Ascending aorta (tissue), 2 donors: ENCODE measurements at places on chromosomes 2 and 18.

DNA sequence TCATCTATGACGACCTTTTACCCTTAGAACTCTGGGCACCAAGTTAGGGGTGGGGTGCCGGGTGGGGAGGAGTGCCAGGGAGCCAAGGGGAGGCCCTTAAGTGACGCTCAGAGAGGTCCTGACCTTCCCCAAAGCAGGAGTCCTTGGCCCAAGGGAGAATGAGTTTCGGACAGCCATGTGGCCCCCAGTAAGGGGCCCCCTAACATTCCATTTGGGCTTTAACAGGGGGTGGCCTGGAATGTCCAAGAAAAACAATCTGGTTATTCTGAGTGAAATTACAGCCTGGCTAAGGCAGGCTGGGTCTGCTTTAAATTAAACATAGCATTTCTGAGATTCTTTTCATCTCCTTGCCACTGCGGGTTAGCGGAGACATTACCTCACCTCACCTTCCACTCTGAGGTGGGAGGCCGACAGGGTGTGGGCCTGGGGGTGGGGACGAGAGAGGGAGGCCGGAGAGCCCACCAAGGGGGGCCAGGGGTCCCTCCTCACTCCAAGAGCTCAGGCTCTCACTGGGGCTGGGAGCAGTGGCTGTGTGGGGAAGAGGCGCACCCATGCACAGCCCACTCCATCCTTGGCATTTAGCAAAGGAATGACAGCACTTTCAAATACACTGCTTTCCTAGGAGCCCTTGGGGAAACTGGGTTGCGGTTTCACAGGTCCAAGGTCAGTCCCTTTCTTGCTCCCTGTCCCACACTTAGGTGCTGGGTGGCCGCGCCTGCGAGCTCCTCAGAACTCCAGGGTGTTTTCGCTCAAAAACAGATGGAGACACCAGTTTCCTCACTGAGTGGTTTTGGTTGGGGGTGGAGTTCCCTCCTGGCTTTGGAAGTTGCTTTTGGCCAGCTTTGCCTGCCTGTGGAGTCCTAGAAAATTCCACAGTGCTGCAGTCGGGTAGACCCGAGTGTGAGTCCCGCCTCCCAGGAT is 107.4 kb downstream of the POLR1A start:
- no peaks in the 10 kb centered on the region for H3K36me3 ChIP-seq
- DNase-seq = peak; percentile 87
- H3K27ac ChIP-seq = peak overlapping the region; percentile 92
- H3K4me1 ChIP-seq = peaks cover 39% of the 10 kb centered on the region
- no peaks in the 10 kb centered on the region for H3K27me3 ChIP-seq

DNA sequence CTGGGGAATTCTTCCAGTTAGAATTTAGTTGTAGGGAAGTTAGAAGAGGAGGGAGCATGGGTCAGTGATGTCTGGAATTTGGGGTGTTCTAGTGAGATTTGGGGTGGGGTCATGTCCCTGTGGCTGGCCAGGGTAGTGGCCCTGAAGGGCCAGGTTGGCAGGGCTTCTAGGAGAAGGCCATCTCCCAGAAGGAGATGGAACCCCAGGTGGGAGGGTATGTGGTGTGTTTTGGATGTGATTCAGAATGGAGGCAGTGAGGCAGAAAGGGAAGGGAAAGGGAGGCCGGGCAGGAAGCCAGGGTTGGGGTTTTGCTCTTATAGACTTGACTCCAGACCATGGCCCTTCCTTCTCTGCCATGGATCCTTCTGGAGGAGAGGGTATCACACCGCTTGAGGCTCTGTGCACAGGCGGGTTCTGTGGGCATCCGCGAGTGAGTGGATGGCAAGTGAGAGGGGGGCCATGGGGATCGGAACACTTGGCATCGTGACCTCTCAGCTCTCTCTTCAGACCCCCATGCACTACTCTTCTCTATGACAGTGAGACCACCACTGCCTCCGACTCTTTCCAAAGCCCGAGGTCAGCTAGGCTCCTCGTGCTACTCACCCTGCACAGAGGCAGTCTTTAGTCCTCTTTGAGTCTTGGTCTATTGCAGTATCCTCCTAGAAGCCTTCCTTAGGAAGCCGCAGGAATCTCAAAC is 7.3 kb downstream of the GREB1 start:
- H3K4me1 ChIP-seq = no peaks in the 10 kb centered on the region
- H3K4me3 ChIP-seq = no peak overlapping the region
- H3K27me3 ChIP-seq = no peaks in the 10 kb centered on the region
- no peak overlapping the region for H3K27ac ChIP-seq
- DNase-seq = no peak

- no peak for DNase-seq
- no peaks in the 10 kb centered on the region for H3K36me3 ChIP-seq
- H3K27ac ChIP-seq = peak overlapping the region; percentile 15
- no peak overlapping the region for H3K4me3 ChIP-seq
- peaks cover 11% of the 10 kb centered on the region for H3K4me1 ChIP-seq
Observed at GRCh38 chr18:13463526-13464210, 245.1 kb downstream of the LDLRAD4 start.

DNA sequence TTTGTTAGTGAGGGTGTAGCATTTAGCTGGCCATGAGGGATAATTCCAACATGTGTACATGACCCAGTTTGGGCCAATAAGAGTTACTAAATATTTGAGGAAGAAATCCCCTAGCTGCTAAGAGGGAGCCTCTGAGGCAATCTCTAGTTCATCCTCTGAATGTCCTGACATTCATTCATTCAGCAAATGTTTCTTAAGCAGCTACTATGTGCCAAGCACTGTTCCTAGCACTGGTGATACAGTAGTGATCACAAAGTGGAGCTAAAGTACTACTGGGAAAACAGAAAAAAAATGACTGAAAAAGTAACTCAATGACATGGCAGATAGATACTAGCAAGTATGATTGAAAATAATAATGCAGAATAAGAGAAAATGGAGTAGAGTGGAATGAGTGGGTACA is 79.8 kb upstream of the PID1 start:
- no peaks in the 10 kb centered on the region for H3K4me1 ChIP-seq
- no peaks in the 10 kb centered on the region for H3K36me3 ChIP-seq
- H3K27me3 ChIP-seq = no peaks in the 10 kb centered on the region
- DNase-seq = no peak

- no peak overlapping the region for H3K4me3 ChIP-seq
- no peaks in the 10 kb centered on the region for H3K36me3 ChIP-seq
- no peaks in the 10 kb centered on the region for H3K4me1 ChIP-seq
- no peak overlapping the region for H3K27ac ChIP-seq
- H3K27me3 ChIP-seq = no peaks in the 10 kb centered on the region
Observed at GRCh38 chr18:832085-832681, 20.1 kb upstream of the YES1 start.

- no peaks in the 10 kb centered on the region for H3K4me1 ChIP-seq
- H3K27ac ChIP-seq = no peak overlapping the region
- H3K36me3 ChIP-seq = no peaks in the 10 kb centered on the region
- no peak overlapping the region for H3K4me3 ChIP-seq
- no peak for DNase-seq
Observed at GRCh38 chr2:234044157-234044556, 6.3 kb upstream of the SPP2 start.

- H3K36me3 ChIP-seq = no peaks in the 10 kb centered on the region
- no peaks in the 10 kb centered on the region for H3K27me3 ChIP-seq
- no peak overlapping the region for H3K27ac ChIP-seq
- H3K4me1 ChIP-seq = no peaks in the 10 kb centered on the region
Observed at GRCh38 chr2:102455061-102455670, 17.9 kb upstream of the SLC9A4 start.

- no peak for DNase-seq
- peaks cover 5% of the 10 kb centered on the region for H3K4me1 ChIP-seq
- peak overlapping the region; percentile 90 for H3K27ac ChIP-seq
- H3K4me3 ChIP-seq = no peak overlapping the region
- peaks cover 45% of the 10 kb centered on the region for H3K36me3 ChIP-seq
- H3K27me3 ChIP-seq = no peaks in the 10 kb centered on the region
Observed at GRCh38 chr2:3466966-3467365, 52.4 kb downstream of the ADI1 start.

DNA sequence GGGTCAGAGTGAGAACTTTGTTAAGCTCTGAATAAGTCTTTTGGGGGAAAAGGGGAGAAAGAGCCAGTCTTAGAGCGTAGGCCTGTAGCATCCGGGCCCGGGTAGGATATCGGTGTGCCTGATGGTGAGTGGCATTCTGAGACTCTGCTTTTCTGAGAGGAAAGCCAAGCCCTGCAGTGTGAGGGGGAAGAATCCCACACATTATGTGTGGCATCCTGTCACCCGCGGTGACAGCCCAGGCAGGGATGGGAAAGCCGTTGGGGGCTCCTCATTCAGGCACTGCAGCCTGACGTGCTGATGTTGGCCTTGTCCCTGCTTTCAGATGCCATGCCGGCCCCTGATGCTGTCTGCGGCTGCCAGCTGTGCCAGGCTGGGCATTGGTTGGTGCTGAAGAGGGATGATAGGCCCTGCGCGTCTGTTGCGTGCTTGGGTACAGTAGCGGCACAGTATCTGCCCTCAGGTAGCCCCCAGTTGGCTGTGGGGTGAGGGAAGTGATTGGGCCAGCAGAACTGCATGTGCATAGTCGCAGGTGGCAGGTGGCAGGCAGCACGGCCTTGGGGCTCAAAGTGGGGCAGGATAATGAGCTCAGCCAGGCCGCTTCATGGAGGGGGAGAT is 37.6 kb downstream of the GLI2 start:
- H3K27me3 ChIP-seq = no peaks in the 10 kb centered on the region
- H3K36me3 ChIP-seq = no peaks in the 10 kb centered on the region

DNA sequence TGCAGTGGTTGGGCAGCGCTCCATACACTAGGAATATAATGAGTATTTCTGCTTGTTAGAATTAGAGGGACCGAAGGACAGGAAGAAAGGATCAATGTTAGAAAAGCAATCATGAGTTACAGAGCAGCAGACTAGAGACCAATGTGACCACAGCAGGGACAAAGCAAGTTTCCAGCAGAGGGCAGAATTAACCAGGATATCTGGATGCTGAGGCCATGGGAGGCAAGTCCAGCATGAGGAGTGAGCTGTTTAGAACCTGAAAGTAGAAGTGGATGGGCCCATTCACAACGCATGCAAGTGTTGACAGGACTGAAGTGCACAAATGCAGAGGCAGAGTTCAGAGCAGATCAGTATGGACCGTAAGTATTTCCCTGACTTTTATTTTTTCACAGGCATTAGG is 910.4 kb upstream of the GYPC start:
- H3K4me3 ChIP-seq = no peak overlapping the region
- no peaks in the 10 kb centered on the region for H3K4me1 ChIP-seq
- no peaks in the 10 kb centered on the region for H3K36me3 ChIP-seq
- no peaks in the 10 kb centered on the region for H3K27me3 ChIP-seq

- H3K27me3 ChIP-seq = no peaks in the 10 kb centered on the region
- DNase-seq = no peak
- H3K27ac ChIP-seq = no peak overlapping the region
- no peaks in the 10 kb centered on the region for H3K4me1 ChIP-seq
Observed at GRCh38 chr2:19416784-19417684, 58.6 kb upstream of the OSR1 start.

DNA sequence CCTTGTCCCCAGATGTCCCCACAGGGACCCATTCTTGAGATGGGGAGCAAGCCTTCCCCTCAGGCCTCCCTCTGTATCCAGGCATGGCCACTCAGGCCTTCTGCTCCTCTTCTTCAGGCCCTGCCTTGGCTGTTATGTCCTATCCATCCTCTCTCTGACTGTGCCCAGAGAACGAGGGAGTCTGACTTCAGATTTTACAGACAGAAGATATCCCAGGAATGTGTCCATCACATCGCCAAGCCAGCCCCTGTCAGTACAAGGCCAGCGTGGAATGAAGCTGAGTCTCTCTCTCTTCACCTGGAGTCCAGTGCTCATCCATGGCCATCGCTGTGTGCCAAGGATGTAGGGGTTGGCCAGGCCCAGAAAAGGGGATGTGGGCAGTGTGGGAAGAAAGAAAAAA is 57.6 kb downstream of the SDC1 start:
- no peaks in the 10 kb centered on the region for H3K27me3 ChIP-seq
- H3K36me3 ChIP-seq = no peaks in the 10 kb centered on the region
- no peak for DNase-seq

GRCh38 chr18:24031916-24032315 is 17.4 kb downstream of the TTC39C start:
- no peaks in the 10 kb centered on the region for H3K4me1 ChIP-seq
- H3K4me3 ChIP-seq = no peak overlapping the region

- peaks cover 8% of the 10 kb centered on the region for H3K36me3 ChIP-seq
- H3K27ac ChIP-seq = no peak overlapping the region
- no peak for DNase-seq
- no peak overlapping the region for H3K4me3 ChIP-seq
- no peaks in the 10 kb centered on the region for H3K27me3 ChIP-seq
- H3K4me1 ChIP-seq = no peaks in the 10 kb centered on the region
Observed at GRCh38 chr18:44715245-44715644, 34.6 kb downstream of the SETBP1 start.

DNA sequence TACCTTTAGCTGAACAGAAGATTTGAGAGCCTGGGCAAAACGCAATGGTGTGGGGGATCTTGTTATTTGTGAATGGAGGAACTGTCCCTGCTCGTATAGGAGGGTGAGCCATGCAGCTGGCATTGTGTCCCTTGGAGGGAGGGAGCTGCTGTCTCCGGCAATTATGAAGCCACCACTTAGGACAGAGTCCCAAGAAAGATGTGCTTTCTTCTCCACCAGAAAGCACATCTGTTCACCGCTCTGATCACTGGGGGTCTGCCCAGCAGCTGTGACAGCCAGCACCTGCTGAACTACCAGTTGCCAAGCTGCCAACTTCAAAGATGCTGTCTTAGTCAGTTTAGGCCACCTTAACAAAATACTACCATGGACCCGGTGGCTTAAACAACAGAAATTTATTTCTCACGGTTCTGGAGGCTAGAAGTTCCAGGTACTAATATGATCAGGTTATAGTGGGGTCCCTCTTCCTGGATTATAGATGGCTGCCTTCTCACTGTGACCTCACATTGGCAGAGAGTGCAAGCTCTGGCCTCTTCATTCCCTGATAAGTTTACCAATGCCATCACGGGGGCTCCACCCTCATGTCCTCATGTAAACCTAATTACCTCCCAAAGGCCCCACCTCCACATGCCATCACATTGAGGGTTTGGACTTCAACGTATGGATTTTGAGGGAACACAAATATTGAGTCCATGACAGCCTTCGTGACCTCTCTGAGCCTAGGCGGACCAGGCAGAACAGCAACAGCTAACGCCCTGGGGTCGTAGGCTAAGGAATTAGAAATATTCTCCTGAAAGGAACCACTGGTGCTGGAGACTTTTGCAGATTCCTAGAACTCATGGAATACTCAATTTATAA is 148.3 kb downstream of the RHBDD1 start:
- no peak overlapping the region for H3K27ac ChIP-seq
- no peaks in the 10 kb centered on the region for H3K27me3 ChIP-seq
- H3K4me3 ChIP-seq = no peak overlapping the region
- H3K4me1 ChIP-seq = no peaks in the 10 kb centered on the region
- no peaks in the 10 kb centered on the region for H3K36me3 ChIP-seq
- no peak for DNase-seq

GRCh38 chr18:78113940-78114251 is 864.2 kb downstream of the GALR1 start:
- no peaks in the 10 kb centered on the region for H3K27me3 ChIP-seq
- H3K4me1 ChIP-seq = no peaks in the 10 kb centered on the region
- no peak for DNase-seq
- no peak overlapping the region for H3K27ac ChIP-seq

DNA sequence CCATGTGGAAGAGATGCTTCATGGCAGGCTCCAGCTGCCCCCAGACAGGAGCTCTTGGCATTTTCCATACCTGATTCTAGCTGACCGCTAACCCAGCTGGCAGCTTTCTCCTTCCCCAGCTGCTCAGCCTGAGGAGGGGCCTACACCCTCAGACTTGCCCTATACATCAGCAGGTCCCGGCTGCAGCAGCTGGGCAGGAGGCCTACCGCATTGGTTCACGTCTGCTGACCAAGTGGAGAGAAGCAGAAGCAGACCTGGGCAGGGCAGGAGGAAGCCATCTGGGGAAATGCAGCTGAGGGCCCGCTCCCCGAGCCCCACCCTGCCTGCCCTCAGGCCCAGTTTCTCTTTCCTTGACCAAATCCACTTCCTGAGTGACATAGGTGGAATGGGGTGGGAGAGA is 50.7 kb downstream of the LBH start:
- no peak for DNase-seq
- H3K27ac ChIP-seq = no peak overlapping the region
- no peaks in the 10 kb centered on the region for H3K36me3 ChIP-seq
- no peaks in the 10 kb centered on the region for H3K27me3 ChIP-seq
- H3K4me3 ChIP-seq = no peak overlapping the region
- H3K4me1 ChIP-seq = no peaks in the 10 kb centered on the region
